Brain pericyte (primary cell): ENCODE measurements at places on chromosomes 13 and 19.

DNA sequence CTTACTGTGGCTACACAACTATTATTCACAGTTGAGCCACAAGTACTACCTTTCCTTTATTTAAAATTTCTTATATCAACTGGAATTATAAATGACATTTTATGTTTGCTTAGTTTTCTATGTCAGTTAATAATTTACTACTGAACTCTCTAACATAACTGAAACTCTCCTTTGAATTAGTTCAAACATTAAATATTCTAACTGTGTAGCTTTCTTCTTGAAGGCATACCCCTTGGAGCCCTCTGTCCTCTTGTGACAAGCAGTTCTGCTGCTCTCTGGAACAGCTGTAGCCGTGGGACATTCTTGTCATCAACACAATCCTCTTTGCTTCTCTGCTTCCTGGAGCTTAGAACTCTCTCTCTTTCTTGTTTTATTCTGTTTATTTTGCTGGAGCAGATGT is 244.8 kb downstream of the NHLRC3 start:
- DNase-seq, result no peak

GRCh38 chr13:26697069-26697955 is 63.3 kb downstream of the GPR12 start:
- DNase-seq, result no peak

- DNase-seq, result no peak
These were observed 39.5 kb upstream of the WASF3 start for GRCh38 chr13:26517936-26518335.

GRCh38 chr13:21823949-21824348 is 153.1 kb downstream of the FGF9 start:
- no peak for DNase-seq

- DNase-seq, result no peak
These were observed 2.0 kb upstream of the INAFM1 start for GRCh38 chr19:47272448-47273312.

DNA sequence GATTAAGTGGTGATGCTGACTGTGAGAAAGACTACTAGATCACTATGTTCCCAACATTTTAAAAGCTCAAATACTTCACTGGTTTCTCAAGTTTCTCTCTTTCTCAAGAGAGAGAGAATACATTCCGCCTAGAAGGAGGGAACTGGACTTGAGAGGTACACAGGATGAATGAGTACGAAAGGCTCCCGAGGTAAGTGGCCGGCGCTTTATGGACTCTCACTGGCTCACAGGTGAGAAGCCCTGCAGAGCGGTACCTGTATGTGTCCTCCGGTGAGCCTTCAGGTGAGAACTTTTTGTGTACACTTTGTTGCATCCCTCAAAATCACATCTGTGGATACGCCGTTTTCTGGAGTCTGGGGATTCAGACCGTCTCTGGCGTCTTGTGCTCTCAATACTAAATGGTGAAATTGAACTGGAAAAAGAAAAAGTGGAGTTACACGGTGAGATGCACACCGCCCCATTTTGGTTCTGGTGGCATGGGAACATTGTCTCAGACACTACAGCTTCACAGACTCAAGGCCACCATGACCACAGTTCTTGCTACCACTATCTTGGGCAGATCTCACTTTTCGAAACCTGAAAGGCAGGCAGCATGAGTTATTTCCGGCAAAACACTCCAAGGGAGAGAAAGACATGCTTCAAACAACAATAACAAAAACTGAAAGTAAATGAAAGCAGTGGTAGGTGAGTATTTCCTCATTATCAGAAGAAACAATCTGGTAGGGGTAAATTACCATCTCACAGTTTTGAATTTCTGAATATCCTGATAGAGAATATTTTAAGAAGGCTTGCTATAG is 418.9 kb downstream of the KLF12 start:
- DNase-seq, result no peak
